ENCODE measurements at places on chromosomes 16 and 17.
A peak's percentile ranks its signal among the peaks of the same experiment; 100 is the strongest.

GRCh38 chr17:74012465-74012864 lies 191.0 kb upstream of the RPL38 start:
- no peak for DNase-seq

- no peak for DNase-seq
These were observed 43.0 kb downstream of the ABR start for GRCh38 chr17:1136748-1137147.

DNA sequence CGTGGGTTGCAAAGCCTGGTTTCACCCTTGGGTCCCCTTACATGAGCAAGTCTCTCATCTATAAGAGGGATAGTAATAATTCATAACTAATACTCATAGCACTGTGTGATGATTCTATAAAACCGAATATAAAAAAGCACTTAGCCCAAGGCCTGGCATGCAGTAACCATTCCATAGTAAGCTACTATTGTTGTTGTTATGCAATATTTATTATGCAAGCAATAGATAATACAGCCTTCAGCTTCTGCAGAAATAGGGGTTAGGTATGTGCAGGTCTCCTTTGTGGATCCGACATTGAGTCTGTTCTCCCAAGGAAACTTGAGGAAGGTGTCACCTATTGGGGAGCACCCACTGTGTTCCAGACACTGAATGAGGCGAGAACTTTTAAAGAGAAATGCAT lies 401.1 kb downstream of the UTP18 start:
- no peak for DNase-seq

DNA sequence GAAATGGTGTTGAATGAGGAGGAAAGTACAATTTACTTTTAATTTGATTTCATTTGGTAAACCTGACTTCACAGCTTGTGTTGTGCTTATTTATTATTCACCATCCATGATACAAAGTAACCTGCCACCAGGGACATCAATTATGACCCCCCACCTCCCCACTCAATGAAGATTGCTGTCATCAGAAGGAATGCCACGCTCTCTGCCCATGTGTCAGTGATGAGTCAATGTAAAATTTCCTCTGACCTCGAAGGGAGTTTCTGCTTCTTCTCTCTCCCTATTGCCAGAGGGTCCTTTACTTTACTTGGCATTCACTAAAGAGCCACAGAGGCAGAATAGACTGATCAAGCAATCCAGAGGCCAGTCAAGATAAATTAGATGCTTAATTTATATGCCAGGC lies 759.7 kb downstream of the CDH11 start:
- DNase-seq: no peak

DNA sequence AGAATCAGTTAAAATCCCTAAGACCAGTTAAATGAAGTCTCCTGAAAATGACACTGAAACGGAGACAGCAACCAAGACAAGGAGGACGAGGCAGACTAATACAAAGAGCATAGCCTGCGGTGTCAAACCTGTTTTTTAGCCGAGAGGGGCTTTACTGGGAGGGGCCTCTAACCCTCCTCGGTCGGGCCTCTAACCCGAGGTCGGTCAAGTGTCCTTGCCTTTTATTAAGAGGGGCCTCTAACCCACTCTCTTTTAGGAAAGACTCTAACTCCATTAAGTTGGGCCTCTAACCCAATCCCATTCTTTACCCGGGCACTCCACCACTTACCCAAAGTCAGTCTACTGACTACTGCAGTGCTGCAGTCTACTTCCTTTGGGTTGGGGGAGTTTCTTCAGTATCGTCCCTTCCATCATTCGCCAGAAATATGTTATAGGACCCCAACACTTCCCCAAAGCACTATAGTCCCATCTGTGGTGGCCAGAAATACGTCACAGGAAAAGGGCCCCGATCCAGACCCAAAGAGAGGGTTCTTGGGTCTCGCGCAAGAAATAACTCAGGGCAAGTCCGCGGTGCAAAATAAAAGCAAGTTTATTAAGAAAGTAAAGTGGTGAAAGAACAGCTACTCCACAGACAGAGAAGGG lies 39.2 kb upstream of the ARL4D start:
- no peak for DNase-seq

- no peak for DNase-seq
These were observed 1.3 kb upstream of the PCGF2 start for GRCh38 chr17:38749223-38750043.

DNA sequence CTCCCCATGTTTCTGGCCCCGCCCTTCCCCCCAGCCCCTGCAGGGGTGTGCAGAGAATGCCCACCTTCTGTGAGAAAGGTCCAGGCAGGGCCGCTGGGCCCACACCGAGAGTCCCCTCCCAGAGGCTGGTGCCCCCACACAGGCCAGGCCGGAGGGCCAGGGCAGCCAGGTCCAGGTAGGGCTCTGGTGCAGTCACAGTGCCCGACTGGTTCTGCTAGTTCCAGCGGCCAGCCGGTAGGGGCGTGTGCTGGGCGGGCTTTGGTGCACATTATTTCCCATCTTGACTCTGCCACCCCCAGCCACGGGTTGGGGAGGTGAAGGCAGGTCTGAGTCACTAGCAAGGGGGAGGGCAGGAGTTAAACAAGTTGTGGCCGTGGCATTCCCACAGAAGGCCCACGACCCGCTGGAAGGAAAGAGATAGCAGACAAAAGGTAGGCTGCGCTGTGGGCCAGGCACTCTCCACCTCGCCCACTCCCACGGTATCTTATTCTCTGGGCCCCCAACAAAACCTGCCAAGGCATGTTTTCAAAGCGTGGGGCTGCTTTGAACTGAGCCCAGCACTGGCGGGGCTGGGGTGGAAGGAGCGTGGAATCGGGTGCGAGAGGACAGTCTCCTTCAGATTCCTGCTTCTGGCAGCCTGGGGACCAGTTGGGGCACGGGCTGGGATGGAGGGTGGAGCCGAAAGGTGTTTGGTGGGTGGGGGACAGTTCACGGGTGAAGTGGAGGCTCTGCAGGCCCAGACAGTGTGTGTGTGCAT lies 1.9 kb downstream of the EPN3 start:
- no peak for DNase-seq

GRCh38 chr16:67474551-67475455 lies 6.2 kb downstream of the ATP6V0D1 start:
- no peak for DNase-seq

DNA sequence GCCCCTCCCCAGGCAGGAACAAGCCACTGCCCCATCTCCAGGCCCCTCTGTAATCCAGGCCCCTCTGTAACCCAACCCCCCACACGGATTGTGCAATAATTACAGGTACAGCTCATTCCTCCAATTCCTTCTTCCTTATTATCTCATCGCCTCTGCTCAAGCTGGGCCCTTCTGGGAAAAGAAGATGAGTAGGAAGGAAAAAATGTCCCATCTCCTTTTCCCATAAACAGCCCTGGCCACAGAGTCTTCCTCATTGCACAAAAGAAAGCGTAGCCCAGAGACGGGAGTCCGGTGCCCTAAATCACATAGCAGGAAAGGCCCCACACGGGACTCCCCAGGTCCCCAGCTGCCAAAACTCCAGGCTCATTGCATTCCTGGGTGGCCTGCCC lies 3.6 kb upstream of the LITAFD start:
- DNase-seq: no peak

DNA sequence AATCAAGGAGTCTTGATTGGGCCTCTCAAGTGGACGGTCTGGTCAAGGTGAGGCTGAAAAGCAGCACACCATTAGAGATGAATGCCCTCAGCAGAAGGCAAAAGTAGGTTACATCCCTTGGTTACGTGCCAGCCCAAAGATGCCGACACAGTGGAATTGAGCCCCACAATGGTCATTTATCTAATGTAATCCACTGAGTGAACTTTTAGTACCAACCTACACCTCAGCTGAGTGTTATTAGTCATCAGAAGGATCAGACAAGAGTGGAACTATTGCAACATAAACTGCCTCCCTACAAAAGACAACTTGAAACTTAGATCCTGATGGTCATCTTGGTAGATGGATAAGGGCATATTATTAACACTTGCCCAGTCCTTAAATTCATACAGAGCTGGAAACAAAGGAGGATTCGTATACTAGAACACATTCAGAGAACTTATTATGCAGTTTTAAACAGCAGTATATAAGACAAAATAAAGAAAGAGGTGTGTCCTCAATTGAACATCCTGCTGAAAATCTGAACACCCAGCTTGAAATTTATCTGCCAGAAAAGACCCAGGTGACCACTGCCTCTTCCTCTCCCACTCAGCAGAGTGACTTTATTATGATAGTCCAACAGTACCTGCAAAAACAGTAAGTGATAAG lies 2.8 kb downstream of the DCUN1D3 start:
- no peak for DNase-seq

GRCh38 chr17:34665150-34665806 lies 85.9 kb downstream of the TMEM132E start:
- no peak for DNase-seq

GRCh38 chr17:77749989-77750388 lies 208.5 kb upstream of the TNRC6C start:
- DNase-seq: no peak

- DNase-seq: peak; percentile 10
These were observed 481 bp downstream of the CNTROB start for GRCh38 chr17:7932483-7932891.

- peak; percentile 76 for DNase-seq
These were observed 12.0 kb downstream of the TBC1D24 start for GRCh38 chr16:2486645-2487516.

DNA sequence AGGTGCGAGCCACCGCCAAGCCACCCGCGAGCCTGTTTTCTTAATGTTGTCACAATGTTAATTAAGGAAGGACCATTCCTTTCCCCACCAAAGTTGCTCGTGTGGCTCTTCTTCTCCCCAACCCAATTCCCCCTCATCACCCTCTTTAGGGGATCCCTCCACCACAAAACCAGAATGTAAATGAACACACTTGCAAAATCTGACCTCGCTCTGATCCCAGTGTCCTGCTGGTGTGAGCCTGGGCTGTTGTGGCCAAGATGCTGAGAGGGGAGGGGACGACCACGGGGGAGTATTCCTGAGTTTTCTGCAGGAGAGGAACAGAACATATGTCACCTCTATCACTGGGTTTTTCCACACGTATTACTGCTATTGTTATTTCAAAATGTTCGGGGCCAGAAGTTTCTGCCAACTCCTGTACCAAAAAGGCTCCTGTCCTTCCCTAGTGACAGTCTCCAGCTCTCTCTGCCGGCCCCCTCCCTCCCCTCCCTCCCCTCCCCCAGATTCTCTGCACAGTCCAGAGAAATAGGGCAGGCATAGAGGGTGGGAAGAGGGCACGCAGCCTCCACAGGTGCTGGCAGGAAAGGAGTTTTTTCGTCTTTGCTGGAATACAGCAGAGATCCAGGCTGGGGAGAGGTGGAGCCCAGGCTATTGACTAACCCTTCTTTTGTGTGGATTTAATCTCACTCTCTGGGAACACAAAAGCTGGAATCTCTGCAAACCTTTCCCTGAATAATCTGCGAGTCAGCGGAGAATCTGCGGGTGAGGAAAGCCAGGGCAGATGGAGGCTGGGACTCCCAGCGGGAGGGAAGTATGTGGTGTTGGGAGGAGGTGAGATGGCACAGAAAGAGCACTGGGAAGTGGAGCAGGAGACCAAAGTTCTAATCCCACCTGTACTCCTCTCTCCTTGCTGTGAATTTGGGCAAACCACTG lies 4.5 kb upstream of the CA4 start:
- DNase-seq: no peak

- DNase-seq: no peak
These were observed 457.7 kb upstream of the MAF start for GRCh38 chr16:80058214-80058613.

Data from CD8-positive, alpha-beta memory T cell (primary cell).